ENCODE measurements at places on chromosomes 16 and 17.
A peak's percentile ranks its signal among the peaks of the same experiment; 100 is the strongest.

- DNase-seq, result no peak
Measured at GRCh38 chr17:15291674-15292361, 26.7 kb upstream of the PMP22 start.

- no peak for DNase-seq
Measured at GRCh38 chr16:21023509-21024202, 123.1 kb downstream of the LYRM1 start.

GRCh38 chr16:57904101-57904500 lies 66.8 kb downstream of the CNGB1 start:
- DNase-seq, result no peak

- no peak for DNase-seq
Measured at GRCh38 chr16:88613293-88613692, 25.1 kb upstream of the IL17C start.

DNA sequence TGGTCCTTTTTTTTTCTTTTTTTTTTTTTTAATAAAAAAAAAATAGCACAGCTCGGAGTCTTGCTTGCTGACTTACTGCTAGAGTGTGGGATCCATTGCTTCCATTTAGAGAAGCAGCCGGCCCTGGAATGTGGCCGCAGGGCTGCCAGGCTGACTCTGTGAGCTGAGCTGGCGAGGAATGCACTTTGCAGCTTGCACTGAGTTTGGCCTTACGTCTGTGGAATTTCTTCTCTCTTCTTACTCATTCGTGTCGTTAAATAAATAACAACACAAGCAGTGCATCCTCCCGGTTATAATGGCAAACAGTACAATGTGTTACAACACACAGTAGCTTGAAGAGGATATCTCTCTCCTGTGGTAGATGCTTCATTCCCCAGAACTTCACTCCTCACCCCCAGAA lies 69.2 kb downstream of the PRKCB start:
- DNase-seq, result no peak

GRCh38 chr17:71032746-71033273 lies 863.5 kb downstream of the KCNJ2 start:
- DNase-seq, result no peak

DNA sequence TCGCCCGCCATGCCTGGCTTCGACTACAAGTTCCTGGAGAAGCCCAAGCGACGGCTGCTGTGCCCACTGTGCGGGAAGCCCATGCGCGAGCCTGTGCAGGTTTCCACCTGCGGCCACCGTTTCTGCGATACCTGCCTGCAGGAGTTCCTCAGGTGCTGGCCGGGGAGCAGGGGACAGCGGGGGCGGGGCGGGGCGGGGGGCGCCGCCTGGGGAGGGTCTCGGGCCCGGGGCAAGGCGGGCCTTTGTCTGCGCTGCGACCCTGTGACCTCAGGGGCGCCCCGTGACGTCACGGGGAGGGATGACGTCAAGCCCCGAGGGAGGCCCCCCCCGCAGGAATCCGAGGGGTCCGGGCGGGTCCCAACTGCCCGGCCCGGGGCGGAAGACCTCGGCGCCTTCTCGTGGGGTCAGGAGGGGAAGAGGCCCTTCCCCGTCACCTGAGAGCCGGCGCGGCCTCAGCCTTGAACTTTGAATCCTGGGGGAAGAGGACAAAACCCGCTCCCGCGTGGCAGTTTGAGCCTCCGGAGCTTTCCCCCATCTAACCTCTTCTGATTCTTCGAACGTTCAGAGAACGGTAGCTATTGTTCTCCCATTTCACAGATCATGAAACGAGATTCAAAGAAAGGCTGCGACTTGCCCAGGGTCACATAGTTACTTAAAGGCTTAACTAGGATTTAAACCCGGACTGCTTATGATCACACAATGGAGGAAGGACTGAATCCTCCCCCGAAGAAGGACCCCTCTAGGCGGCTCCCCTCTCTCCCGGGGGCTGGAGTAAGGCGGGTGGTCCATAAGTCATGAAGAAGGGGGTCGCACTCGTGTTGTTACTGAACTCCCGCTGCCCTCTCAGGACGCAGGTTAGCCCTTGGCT lies 527 bp downstream of the TRAF4 start:
- DNase-seq, result peak; percentile 54

DNA sequence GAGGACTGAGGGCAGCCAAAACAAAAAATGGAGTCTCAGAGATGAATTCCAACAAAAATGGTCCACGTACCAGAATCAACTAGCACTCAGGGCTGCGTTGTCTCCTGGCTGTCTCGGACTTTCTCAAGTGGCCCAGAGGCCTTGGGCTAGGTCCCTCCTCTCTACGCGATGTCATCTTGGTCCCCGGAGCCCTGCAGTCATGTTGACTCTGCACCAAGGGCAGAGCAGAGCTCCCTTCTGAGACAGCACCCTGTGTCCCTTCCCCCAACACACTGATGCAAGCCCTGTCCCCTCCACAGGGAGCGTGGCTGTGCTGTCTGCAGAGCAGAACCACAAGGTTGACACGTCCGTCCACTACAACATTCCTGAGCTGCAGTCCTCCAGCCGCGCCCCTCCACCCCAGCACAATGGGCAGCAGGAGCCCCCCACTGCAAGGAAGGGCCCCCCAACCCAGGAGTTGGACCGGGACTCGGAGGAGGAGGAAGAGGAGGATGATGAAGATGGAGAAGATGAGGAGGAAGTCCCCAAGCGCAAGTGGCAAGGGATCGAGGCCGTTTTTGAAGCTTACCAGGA lies 20.8 kb downstream of the GINS2 start:
- DNase-seq, result no peak

DNA sequence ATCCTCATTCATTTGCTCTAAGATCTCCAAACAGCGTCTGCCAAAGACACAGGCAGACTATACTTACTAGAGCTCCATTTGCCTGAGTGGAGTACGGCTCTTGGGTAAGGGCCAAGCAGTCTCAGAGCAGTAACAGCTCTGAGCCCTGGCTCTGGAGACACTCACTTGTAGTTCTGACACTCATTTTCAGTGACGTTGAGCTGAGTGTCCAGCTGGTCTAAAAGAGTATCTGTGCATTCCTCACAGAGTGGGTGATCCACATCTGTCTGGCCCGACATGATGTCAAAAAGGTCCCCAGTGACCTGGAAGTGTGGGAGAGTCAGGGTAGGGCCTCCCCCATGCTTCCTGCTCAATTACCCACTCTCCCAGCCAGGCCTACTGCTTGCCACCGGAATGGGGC lies 5.7 kb downstream of the BECN1 start:
- DNase-seq, result no peak

DNA sequence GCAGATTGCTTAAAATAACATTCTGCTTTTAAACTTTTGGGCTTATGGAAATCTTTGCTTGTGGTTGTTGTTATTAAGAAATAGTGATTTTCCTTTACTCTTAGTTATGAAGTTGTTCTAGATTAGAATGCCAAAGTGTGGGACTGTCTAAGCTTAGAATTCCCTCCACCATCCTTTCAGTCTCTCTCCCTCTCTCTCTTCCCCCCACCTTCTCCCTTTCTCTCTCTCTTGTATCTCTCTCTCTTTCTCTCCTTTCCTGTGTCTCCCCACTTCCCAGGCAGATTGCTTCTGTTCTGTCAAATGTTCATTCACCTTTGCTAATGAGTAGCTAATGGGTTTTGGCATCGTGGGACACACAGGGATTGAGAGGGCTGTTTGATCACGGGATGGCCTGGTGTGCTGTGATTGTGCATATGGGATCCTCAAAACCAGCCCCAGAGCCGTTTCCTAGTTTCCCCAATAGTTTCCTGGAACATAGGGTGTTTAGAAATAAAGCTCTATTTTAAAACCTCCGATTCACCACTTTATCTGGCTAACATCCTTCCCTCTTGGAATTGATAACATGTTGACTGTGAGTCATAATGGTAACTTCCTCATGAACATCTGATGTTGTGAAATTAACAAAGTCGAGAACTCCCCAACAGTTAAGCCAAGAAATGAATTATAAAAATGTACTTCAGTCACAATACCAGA lies 502.6 kb downstream of the TMEM114 start:
- DNase-seq, result no peak

DNA sequence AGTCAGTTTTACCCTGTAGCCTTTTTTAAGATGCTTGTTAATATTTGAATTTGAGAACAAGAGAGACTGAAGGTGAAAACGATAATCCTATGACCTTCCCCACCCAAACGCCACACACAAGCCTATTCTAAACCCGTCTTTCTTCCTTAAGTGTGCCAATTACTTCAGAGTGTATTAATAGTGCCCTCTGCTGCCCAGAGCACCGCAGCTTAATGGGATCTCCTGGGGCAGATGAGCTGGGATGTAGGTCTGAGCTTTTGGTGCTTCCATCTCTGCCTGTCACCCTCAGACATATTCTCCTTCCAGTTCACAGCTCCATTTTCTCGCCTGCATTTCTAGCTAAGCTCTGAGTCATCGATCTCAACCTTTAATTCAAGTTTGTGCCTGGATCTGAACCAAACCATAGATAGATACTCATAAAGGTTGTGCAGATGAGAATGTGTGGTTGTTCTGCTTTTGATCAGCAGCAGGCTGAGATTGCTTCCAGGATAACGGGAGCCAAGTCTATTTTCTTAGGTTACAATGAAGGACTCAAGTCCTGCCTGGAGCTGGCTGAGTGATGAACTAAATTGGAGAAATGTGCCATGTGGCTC lies 46.4 kb upstream of the CDH13 start:
- DNase-seq, result no peak

GRCh38 chr17:68588362-68588761 lies 12.8 kb downstream of the FAM20A start:
- DNase-seq, result no peak

GRCh38 chr17:17067257-17067656 lies 25.0 kb downstream of the MPRIP start:
- DNase-seq, result no peak

DNA sequence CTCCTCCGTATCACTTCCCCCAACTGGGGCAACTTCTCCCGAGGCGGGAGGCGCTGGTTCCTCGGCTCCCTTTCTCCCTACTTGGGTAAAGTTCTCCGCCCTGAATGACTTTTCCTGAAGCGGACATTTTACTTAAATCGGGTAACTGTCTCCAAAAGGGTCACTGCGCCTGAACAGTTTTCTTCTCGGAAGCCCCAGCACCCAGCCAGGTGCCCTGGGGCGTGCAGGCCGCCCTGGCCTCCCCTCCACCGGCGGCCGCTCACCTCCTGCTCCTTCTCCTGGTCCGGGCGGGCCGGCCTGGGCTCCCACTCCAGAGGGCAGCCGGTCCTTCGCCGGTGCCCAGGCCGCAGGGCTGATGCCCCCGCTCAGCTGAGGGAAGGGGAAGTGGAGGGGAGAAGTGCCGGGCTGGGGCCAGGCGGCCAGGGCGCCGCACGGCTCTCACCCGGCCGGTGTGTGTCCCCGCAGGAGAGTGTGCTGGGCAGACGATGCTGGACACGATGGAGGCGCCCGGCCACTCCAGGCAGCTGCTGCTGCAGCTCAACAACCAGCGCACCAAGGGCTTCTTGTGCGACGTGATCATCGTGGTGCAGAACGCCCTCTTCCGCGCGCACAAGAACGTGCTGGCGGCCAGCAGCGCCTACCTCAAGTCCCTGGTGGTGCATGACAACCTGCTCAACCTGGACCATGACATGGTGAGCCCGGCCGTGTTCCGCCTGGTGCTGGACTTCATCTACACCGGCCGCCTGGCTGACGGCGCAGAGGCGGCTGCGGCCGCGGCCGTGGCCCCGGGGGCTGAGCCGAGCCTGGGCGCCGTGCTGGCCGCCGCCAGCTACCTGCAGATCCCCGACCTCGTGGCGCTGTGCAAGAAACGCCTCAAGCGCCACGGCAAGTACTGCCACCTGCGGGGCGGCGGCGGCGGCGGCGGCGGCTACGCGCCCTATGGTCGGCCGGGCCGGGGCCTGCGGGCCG lies 1.6 kb downstream of the HIC1 start:
- DNase-seq, result peak; percentile 71

- DNase-seq, result no peak
Measured at GRCh38 chr16:78450255-78450654, 350.8 kb downstream of the WWOX start.
